ENCODE measurements at places on chromosomes 3 and 15.

- no peak for DNase-seq
Measured at GRCh38 chr3:65831733-65832425, 206.8 kb downstream of the MAGI1 start.

DNA sequence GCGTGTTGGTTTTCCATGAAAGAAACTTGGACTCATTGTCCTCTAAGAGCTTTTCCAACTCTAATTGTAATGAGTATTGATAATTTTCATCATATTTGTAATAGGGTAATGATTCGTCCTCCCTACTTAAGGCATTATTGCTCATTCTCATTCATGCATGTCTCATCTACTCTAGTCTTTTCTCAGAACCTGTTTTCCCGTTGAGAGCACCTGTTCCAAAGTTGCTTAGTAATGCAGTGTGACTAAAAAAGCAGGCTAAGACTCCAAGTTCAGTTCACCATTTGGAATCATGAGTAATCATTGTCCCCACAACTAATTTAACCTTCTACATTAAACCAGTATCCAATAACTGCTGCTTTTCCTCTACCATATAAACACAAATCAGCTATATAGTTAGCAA lies 84.0 kb downstream of the FILIP1L start:
- DNase-seq, result no peak

- DNase-seq, result peak; percentile 17
Measured at GRCh38 chr3:87167628-87168456, 59.3 kb upstream of the CHMP2B start.

DNA sequence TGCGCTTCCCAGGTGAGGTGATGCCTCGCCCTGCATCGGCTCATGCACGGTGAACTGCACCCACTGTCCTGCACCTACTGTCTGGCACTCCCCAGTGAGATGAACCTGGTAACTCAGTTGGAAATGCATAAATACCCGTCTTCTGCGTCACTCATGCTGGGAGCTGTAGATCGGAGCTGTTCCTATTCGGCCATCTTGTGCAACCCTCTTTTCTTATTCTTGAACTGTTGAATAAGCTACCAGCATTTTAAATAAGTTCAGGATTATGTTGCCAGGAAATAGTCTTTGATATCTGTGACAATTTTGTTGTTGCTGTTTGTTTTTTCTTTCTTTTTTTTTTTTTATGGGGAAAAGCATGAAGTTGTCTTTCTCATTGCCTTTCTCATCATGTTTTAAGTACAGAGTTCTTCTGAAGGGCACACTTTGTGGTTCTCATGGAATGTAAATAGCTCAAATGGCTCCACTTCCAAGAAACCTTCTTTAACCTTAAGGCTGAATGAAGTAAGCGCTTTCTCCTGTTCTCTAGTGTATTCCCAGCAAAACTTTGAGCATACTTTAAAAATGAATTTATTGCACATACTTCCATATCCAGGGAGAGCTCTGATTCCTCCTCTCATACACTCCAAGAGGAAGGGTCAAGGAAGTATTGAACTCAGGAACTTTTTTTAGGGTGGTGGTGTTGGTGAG lies 468.0 kb upstream of the TBL1XR1 start:
- DNase-seq, result no peak

DNA sequence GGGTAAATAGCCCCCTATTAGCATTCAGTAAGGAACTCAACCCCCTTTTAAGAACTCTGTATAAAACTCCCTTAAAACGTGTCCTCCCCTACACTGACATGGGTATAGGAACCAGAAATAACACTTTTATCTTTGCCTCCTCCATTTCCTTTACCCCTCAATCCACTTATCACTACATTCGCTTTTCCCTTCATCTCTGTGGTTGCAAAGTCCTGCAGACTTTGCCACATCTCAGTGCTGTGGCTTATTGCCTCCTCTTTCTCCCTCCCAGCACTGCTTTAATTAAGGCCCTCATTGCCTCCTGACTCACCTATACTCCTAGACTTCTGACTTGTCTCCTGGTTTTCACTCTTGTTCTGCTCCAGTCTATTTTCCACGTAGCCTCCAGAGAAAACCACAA lies 94.3 kb upstream of the GADL1 start:
- no peak for DNase-seq

DNA sequence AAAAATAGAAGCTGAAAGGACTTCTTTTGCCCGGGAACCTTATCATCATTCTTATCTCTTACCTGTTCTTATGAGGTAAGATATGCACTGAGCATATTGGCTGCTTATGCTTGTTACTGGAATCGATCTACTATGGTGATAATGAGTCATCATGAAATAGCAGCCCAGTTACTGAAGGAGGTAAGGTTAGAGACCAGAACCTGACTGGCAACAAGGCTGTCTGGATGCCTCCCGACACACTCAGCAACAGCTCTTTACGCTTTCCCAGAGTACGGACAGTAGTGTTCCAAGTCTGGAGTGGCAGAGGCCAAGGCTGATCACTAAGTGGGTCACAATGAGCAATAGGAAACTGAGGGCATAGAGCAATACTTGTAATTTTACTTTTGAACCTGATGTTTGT lies 314.1 kb downstream of the NLGN1 start:
- no peak for DNase-seq

DNA sequence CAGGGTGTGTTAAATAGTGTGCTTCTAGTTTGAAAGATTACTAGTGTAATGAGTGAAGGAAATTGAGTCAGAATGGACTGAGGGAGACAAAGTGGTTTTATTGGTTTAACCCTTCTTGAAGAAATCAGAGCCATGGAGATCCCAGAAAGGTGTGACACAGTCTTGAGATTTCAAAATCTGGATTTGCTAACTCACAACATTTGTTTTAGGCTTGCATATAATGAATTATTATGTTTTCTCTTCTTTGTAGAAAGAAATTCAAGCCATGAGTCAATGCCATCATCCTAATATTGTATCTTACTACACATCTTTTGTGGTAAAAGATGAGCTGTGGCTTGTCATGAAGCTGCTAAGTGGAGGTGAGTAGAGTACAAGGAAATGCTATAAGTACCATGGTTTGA lies 25.1 kb downstream of the OXSR1 start:
- no peak for DNase-seq

GRCh38 chr3:119304201-119304713 lies 10.1 kb downstream of the ARHGAP31 start:
- no peak for DNase-seq

DNA sequence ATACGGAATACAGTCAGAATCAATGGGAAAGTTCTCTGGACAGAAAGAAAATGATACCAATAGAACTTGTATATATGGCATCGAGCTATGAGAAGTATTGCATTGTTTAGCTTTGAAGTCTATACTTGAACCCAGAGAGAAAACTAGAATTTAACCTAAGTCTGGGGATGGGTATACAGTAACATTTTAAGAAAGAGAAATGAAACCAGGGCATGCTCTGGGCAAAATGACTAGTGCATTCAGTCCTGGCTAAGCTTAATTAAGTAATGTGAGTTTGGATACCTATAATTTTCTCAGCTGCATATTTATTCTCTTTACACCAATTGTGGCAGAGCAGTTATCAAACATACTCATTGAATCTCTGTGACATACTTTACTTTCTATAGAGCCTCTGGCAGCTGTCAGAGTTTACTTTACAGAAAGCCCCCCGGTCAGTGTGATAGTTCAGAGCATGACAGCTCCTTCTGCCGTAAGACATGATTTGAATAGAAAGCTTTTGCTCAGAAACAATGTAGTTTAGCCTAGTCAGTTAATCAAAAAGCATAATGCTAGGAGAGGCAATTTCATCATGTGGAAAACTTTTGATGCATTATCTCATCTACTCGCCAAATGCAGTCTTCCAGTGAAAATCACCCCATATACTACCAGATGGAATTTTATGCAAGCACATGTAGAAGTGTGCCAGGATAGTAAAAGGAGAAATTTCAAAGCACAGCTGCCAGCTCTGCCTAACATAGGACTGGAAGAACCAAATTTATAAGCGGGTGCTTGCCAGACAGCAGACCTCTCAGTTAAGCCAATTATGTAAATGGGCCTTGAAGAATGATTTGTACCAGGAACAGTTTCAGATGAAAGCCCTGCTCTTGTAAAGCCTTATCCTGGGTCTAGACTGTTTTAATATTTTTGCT lies 40.7 kb downstream of the OXSM start:
- DNase-seq, result peak; percentile 49

GRCh38 chr3:187481426-187481825 lies 113.2 kb downstream of the RTP4 start:
- DNase-seq, result no peak

DNA sequence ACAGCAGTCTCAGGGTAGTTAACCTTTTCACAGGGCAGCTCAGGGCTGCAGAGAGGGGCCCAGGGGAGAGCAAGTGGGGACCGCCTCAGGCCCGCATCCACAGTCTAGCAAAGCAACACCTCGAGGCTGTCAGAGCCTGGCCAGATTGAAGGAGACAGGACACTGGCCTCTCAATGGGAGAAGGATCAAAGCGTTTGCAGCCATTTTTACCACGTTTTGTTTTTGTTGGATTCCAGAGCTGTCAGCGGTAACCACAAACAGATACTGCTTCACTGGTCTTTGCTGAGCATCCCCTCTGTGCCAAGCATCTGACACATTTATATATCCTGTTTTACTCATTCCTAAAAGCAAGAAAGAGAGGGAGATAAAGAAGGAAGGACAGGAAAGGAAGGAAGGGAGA lies 153.8 kb downstream of the SHQ1 start:
- DNase-seq, result no peak

GRCh38 chr15:98728082-98728810 lies 79.9 kb downstream of the IGF1R start:
- no peak for DNase-seq

GRCh38 chr3:9278498-9278897 lies 29.1 kb upstream of the SRGAP3 start:
- DNase-seq, result no peak

- peak; percentile 60 for DNase-seq
Measured at GRCh38 chr3:139982404-139982803, 47.4 kb downstream of the CLSTN2 start.

DNA sequence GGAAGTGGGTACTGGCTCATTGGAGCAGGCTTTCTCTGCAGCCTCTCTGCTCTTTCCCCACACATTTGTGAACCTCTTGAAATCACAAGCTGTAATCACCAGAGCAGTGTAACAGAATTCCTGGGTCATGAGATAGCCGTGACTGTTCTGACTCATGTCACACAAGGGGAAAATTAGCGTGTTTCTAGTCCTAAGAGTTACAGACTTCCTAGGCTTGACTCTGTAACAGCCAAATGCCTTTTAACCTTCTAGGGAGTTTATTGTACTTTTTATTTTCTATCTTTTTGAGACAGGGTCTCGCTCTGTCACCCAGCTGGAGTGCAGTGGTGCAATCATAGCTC lies 54.7 kb upstream of the TRAK1 start:
- DNase-seq, result no peak

- DNase-seq, result no peak
Measured at GRCh38 chr3:17372362-17373210, 369.8 kb downstream of the TBC1D5 start.

DNA sequence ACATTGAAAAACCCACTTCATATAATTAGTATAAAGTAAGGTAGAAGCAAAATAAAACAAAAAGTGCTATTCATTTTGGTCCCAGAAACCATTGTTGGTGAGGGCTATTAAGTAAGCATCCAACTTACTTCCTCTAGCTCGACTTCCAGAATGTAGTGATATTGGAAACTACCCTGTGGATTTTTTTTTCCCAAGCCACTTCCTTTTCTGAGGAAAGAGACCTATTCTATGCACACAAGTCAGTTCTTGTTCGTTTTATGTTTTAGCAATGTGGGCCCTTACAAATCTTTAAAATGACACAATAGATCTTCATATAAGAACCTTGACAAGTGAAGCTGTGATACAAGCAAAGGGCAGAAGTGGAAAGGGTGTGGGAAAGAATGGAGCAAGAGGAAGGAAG lies 402.0 kb upstream of the TBL1XR1 start:
- DNase-seq, result no peak

GRCh38 chr3:194598771-194599557 lies 34.3 kb downstream of the TMEM44 start:
- DNase-seq, result no peak

- DNase-seq, result no peak
Measured at GRCh38 chr3:12227833-12228232, 61.0 kb upstream of the PPARG start.

DNA sequence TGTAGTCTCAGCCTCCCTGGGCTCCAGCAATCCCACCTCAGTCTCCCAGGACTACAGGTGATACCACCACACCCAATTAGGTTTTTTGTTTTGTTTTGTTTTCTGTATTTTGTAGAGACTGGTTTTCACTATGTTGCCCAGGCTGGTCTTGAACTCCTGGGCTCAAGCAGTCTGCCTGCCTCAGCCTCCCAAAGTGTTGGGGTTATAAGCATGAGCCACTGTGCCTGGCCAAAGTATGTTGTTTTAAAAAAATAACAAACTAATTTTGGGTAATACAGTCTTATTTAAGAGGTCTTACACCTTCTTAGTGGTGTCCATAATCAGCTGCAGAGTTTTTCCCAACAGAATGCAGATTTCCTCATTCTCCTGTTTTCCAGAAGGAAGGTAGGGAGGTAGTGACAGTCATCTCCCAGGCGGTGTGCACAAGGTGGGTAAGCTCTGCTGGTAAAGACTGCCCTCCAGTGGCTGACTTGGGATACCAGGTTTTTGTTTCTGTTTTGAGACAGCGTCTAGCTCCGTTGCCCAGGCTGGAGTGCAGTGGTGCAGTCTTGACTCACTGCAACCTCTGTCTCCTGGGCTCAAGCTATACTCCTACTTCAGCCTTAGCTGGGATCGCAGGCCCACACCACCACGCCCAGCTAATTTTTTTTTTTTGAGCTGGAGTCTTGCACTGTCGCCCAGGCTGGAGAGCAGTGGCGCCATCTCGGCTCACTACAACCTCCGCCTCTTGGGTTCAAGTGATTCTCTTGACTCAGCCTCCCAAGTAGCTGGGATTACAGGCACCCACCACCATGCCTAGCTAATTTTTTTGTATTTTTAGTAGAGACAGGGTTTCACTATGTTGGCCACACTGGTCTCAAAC lies 58.4 kb downstream of the MAP6D1 start:
- DNase-seq, result peak; percentile 71

- DNase-seq, result no peak
Measured at GRCh38 chr3:32217339-32217738, 21.1 kb upstream of the CMTM8 start.

DNA sequence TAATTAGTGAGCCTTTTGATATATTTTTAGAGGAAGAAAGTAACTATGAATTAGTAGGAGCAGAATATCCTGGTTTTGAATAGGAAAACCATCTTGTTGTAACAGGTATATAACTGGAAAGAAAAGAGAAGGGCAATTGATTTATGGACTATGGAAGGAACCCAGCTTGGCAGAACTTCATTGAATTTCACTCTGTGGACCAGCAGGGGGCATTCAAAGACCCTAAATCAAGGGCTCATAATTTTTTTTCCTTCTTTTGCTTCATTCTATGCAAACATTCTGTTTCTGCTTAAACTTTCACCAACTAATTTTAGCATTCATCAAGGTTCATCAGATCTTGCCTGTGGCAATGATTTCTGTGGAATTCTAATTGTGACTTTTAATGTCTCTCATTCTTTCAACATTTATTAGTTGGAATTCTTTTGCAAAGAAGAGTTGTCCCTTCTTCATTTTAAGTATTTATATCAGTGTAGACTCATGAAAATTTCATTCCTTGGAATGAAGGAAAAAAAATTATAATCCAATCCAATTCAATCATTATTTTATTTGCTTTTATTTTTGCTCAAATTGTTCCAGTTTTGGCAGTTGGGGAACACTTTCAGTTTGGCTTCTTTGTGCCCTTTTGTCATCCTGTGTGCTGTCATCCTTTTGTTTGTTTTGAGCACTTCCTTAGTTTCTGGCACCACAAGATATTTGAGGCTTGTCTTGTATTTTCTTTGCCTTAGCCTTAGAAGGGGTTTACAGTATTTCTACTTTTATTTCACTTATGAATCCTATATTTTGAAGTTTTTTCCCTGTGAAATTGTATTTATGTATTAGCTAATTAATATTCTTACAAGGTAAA lies 30.4 kb downstream of the NXPE3 start:
- peak; percentile 10 for DNase-seq
